ENCODE measurements at places on chromosomes 3 and 15. TPM values are rescaled to one million over a fixed set of nuclear protein-coding genes. Genes with fewer than 3 reads are reported as not detected.

Gene SPTBN5
- total RNA-seq, result 8.8 TPM

GRCh38 chr3:130748981-130749380 is 2.4 kb upstream of the PIK3R4 start:
- no peak for DNase-seq

- DNase-seq, result no peak
Observed at GRCh38 chr3:139263798-139264197, 80.0 kb upstream of the MRPS22 start.

DNA sequence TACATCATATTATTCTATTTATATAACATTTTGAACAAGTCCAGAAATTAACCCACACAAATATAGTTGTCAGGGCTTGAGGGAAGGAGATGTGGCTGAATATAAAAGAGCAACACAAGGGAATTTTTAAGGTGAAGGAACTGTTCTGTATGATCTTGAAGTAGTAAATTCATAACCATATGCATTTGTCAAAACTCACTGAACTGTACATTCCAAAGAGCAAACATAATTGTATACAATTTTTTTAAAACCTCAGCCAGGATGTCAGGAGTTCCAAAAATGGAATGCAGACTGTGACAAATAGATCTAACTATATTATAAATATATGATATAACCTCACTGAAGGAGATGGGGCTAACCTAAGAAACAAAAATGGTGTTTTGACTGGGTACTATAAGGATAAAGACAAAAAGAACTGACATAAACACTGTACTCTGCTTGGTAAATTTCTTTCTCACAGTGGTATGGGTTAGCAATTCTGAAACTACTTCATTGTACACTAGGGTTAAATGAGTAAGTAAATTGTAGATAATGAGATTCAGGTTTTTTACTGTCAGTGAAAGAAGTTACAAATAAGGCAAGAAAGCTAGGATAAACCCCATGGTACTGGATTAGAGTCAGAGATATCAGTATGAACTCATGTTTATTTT is 14.4 kb downstream of the GOLGB1 start:
- DNase-seq, result no peak

GRCh38 chr3:143567823-143568222 is 280.4 kb downstream of the SLC9A9 start:
- no peak for DNase-seq
